Renal pelvis (tissue), 12 donors: ENCODE measurements at places on chromosomes 1 and 21.

GRCh38 chr1:38735651-38736161, 123.9 kb downstream of the RRAGC start:
- no peak for DNase-seq

DNA sequence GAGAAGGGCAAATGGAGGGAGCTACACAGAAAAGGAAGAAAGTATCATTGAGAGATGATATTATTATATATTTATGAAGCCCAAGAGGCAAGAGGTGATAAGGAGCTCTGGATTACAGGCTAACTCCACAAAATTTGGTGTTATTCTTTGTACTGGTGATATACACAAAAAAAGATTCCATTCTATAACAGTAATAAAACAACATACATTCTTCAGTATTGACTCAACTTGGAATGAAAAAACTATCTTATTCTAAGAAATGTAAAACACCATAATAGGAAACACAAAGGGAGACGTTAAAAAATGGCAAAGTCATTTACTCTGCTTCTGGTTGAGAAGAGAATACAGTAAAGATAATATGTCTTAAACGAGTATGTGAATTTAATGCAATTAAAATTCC, 99.4 kb downstream of the TEX35 start:
- no peak for DNase-seq

- no peak for DNase-seq
Measured at GRCh38 chr1:15181564-15181963, 28.0 kb downstream of the TMEM51 start.

GRCh38 chr1:215160351-215160750, 77.8 kb downstream of the KCNK2 start:
- no peak for DNase-seq

GRCh38 chr1:177732178-177732577, 237.7 kb downstream of the SEC16B start:
- no peak for DNase-seq

GRCh38 chr1:88920845-88921244, 29.5 kb upstream of the GTF2B start:
- no peak for DNase-seq

DNA sequence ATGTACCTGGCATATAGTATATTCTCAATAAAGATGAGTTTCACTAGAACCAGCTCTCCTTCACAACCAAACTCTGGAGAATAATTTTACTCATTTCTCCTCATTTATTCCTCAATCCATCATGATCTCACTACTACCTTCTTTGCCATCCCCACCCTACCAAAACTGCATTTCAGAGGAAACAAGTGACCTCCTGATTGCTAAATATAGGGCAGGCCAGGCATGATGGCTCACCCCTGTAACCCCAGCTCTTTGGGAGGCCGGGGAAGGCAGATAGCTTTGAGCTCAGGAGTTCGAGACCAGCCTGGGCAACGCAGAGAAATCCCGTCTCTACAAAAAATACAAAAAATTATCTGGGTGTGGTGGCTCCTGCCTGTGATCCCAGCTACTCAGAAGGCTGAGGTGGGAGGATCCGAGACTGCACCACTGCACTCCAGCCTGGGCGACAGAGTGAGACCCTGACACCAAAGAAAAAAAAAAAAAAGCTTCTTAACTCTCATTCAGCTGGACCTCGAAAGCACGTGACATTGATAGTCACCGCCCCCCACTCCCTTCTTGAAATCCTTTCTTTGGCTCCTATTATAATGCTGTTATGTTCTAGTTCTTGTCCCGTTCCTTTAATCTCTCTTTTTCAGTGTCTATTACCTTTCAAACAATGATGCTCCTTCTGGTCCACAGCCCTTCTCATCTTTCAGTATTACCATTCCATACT, 2.1 kb downstream of the TESK2 start:
- no peak for DNase-seq

GRCh38 chr21:44866780-44867179, 6.7 kb downstream of the PTTG1IP start:
- DNase-seq, result no peak

DNA sequence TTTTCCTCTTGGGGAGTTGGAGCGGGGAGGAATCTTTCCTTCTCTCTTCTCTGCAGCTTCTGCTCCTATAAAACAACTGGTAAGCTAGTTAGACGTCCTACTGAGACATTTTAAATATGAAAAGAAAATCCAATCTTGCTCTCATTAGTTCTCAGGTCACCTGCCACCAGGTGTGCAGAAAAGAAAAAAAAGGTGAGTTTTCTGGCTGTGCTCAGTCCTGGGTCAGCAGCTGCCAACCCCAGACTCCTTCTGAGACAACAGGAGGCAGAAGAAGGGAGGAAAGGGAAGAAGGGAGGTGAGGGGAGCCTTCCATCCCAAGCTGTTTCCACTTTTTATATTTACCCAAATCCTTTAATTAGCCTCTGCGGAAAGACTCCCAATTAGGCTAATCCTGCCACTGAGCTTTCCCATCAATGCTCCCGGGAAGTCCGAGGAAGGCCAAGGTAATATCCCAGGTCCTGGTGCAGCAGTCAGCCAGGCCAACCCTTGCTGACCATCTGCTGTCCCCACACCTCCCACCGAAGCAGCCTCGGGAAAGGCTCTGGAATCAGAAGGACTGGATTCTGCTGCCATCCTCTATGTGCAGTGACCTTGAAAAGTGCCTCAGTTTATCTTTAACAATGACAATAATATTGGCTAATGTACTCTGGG, 33.4 kb downstream of the GLIS1 start:
- DNase-seq, result no peak

GRCh38 chr1:26336477-26337205, 17.3 kb downstream of the CRYBG2 start:
- peak; percentile 60 for DNase-seq

DNA sequence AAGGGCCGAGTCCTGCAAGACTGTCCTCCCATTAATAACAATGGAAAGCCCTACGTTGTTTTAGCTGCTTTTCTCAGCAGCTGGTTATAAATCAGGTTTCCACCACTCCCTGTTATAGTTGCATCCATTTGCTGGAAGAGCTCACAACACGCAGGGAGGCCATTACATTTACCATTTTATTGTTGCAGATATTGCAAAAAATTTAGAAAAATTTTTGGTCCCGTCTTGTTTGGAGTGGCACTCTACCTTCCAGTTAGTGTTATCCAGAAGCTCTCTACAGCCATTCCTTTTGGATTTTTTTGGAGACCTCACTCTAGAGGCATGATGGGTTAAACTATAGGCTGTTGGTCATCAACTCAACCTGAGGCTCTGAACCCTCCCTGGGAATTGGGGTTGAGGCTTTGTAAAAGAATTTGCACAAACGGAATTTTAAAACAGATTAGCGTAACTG, 1532.1 kb upstream of the TPTE start:
- DNase-seq, result no peak

- DNase-seq, result no peak
Measured at GRCh38 chr1:192260076-192260475, 56.7 kb upstream of the RGS21 start.

GRCh38 chr1:29501227-29501976, 265.1 kb downstream of the PTPRU start:
- DNase-seq, result no peak

DNA sequence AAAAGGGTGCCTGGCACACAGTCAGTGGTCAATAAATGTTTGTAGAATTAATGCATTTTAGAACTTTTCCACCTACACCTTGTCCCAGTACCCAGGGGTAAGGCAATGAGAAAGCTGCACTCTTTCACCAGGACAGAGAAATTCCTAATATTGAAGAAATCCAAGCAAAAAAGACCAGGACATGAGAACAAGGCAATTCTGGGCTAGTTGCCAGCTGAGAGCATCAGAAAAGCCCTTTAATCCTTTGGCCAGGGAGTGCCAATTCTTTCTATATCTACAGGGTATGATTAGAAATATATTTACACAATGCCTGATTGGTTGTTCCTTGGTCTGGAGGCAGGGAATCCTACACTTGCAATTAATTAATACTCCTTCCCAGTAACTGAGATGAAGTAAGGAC, 492.4 kb upstream of the NFIA start:
- DNase-seq, result no peak

DNA sequence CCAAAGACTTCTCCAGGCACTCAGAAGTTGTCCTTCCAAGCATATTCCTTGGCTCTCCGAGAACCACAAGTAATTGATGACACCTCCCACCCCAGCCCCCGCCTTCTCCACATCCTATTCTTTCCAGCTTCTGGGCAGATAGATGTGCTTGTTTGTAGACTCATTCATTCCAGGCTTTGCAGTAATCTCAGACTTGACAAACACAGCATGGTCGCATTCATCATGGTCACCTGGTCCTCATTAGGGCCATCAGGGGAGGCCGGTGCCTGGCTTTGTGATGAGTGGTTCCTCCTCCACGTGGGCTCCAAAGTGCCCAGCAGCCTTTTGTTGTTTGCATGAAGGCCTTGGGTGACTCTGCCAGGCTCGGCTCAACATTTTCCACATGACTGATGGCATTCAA, 28.5 kb upstream of the KCNE2 start:
- DNase-seq, result no peak

DNA sequence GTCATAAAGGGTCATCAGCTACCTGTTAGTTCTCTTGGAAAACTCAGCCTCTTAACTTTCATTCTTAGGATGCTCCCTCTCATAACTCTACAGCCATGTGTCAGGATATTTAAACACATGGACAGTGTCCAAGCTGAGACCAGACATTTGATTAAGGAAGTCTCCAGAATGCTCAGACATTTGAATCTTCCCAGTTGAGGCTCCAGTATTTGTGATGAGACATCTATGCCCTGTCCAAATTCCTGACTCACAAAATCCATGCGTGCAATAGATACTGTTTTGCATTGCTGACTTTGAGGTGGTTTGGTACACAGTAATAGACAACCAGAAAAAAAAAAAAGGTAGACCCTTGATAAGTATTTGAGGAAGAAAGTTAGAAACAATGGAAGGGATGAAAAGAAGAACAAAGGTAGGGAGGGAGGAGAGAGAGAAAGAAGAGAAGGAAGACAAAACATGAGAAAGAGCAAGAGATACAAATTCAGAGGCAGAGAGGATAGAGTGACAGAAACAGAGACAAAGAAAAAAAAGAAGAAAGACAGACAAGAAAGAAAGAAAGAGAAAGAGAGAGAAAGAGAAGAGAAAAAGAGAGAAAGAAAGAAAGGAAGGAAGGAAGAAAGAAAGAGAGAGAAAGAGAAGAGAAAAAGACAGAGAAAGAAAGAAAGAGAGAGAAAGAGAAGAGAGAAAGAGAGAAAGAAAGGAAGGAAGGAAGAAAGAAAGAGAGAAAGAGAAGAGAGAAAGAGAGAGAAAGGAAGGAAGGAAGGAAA, 275.5 kb upstream of the PRMT6 start:
- DNase-seq, result no peak

DNA sequence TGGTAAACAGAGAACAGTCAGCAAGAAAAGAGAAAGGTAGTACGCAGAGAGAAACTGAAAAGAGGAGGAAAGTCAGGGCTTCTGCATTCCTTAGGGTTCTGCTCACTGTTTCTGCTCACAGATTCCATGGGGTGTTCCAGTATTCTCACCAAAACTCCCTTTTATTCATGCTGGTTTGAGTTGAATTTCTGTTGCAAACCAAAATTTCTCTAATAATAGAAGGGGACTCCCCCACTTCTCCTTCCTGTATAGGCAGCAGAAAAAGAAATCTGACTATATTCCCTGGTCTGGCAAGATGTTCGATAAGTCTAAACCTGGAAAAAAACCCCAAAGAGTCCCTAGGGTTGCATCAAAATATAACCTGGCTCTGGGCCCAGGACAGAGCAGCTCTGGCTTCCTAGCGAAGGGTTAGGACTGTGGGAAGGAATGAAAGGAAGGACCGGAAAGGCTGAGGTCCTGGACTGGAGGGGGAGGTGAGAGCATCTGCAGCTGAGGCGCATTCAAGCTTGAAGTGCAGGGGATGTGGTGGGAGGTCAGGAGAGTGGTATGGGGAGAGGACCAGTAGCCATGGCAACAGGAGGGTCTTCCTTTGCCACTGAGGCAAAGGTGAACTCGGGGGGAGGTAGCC, 18.8 kb upstream of the RGS16 start:
- no peak for DNase-seq

- DNase-seq, result no peak
Measured at GRCh38 chr1:205161076-205161475, 39.3 kb upstream of the RBBP5 start.

DNA sequence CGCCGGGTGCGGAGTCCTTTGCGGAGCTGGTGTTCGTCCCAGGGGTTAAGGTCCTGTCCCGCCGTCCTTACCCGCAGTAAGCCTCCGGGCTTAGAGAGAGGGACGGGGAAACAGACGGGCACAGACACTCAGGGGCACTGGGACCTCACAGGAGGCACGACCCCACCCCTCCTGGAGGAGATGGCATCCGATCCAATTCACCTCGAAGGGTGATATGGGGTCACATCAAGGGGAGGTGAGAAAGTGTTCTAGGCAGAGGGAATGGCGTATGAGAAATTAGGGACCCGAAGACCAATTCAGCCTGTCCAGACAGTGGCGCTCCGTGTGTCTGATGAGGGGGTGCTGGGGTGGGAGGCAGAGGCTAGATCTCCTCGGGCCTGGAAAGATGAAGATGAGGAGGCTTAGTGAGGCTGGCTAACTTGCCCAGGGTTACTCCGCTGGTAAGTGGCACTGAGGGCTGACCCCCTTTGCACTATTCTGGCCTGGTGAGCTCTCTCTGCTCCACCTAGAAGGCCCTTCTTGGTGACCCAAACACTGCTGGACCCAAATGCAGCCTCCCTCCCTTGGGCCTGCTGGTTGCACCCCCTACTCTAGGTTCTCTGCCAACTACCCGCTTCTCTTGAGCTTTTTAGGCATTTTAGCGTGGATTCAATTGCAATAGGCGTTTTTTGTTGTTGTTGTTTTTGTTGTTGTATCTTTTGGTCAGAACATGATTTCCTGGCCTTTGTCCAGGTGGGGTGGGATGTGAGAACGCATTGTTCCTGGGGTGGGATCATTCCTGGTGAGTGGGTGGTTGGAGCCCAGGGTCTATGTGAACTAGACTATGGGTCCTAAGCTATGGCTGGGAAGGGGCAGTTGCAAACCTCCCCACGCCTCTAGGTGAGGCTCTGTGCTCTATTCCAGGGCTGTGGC, 12.3 kb downstream of the BTBD19 start:
- DNase-seq, result no peak

DNA sequence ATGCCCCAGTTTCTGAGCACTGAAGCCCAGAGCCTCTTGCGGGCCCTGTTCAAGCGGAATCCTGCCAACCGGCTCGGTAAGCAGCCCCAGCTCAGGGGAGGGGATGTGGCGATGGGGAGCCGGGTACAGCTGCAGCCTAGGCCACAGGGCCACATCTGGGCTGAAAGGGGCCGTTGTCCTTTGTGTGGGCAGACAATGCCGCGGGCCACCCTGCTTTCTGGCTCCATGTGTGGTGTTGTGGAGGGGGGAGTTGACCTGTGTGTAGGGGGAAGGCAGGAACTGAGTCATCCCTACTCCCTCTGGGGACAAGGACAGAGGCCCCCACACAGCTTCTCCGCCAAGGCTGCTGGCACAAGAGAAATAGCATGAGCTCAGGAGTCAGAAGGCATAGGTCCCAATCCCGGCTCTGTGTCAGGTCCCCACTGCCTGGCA, 26.0 kb downstream of the RPS6KA1 start:
- DNase-seq, result no peak
